Frontal cortex (tissue), 4 donors: ENCODE measurements at places on chromosomes 4 and X. TPM values are rescaled to one million over a fixed set of nuclear protein-coding genes. Genes with fewer than 3 reads are reported as not detected.

The RRH gene
- total RNA-seq, result 0.41 TPM

DNA sequence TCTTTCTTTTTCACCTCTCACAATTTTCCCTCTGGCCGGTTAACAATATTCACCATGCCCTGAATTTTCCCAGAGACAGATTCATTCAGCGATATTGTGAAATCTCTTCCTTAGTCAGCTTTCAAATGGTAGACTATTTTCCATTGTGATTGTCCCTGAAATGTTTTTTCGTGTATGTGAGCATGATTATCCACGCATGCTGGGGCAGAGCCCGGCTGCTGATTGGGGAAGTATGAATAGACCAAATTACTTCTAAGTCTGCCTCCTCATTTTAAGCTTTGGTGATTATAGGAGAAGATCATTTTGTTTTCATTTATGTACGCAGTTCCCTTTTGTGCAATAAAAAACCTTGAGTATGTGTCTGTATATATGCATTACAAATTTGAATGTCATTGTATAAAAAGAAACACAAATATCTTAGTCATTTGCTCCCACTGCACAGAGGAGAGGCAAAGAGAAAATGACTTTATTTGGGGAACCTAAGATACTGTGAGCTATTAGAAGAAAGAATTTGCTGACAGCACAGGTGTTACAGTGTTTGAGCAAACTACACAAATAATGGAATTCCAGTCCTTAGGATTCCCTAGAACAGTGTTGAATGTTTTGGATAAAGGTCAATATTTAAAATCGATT lies 11.3 kb downstream of the DTHD1 start:
- no peak for DNase-seq

DNA sequence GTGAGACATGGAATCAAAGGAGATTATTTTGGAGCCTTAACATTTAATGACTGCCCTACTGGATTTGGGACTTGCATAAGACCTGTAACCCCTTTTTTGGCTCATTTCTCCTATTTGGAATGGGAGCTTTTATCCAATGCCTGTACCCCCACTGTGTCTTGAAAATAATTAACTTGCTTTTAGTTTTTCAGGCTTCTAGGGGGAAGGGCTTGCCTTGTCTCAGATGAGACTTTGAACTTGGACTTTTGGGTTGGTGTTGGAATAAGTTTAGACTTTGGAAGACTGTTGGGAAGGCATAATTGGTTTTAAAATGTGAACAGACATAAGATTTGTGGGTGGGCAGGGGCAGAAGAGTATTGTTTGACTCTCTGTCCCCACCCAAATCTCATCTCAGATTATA lies 189.1 kb upstream of the POU3F4 start:
- DNase-seq, result no peak

- DNase-seq, result peak; percentile 15
Measured at GRCh38 chr4:80182237-80182866, 15.0 kb upstream of the PRDM8 start.

The DRD5 gene
- total RNA-seq, result 2.0 TPM

GRCh38 chr4:14958436-14958835 lies 43.8 kb upstream of the CPEB2 start:
- no peak for DNase-seq

- peak; percentile 55 for DNase-seq
Measured at GRCh38 chr4:184448821-184449220, 25.5 kb downstream of the IRF2 start.

- DNase-seq, result peak; percentile 4
Measured at GRCh38 chr4:31370866-31371465, 650.8 kb downstream of the PCDH7 start.

GRCh38 chr4:163806653-163807052 lies 312.2 kb downstream of the TMA16 start:
- DNase-seq, result no peak

DNA sequence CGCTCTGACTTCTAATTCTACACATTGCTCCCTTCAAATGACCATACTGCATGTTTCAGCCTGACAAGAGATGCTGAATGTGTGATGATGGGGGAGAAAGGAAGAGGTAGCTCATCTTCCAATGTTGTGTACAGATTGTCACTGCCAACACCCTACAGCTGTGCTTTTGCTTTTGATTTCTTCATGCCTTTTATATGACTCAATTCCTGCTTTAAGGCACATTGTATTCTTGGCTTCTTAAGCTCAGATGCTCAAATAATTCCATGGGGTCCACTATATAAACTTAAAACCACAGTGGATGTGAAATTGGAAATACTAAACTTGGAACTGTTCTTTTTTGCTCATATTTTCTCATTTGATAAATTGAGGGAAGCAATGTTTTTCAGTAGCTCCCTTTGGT lies 183.2 kb upstream of the WDFY3 start:
- no peak for DNase-seq

GRCh38 chrX:68490644-68491043 lies 8.2 kb upstream of the YIPF6 start:
- no peak for DNase-seq

The MAML3 gene
- total RNA-seq, result 7.7 TPM

GRCh38 chr4:109721033-109721432 lies 8.8 kb downstream of the PLA2G12A start:
- no peak for DNase-seq

GRCh38 chr4:155529716-155530115 lies 136.9 kb upstream of the GUCY1A1 start:
- DNase-seq, result no peak

GRCh38 chr4:10346023-10346422 lies 111.2 kb downstream of the ZNF518B start:
- no peak for DNase-seq

The GPAT3 gene
- not detected for total RNA-seq

The FRG2 gene
- total RNA-seq, result not detected
